ENCODE measurements at places on chromosomes 3 and 15.

DNA sequence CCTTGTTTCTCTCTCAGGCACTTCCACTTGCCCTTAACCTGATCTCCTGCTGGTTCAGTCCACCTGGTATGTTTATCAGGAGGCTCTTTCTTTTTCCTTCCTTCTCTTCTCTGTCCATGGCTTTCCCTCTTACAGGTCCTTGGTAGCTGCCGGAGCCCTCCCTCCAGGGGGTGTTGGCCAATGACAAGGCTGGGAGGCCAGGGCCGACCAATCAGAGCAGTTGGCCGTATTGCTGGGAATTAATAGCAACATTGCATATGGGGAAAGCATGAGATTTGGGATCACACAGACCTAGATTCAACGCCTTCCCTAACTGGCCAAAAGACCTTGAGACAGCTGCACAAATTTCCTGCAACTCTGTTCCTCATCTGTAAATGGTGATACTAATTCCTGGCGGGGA lies 62.4 kb downstream of the CEMIP start:
- no peak for DNase-seq

- DNase-seq = no peak
These were observed 43.4 kb downstream of the PXYLP1 start for GRCh38 chr3:141275032-141275422.

DNA sequence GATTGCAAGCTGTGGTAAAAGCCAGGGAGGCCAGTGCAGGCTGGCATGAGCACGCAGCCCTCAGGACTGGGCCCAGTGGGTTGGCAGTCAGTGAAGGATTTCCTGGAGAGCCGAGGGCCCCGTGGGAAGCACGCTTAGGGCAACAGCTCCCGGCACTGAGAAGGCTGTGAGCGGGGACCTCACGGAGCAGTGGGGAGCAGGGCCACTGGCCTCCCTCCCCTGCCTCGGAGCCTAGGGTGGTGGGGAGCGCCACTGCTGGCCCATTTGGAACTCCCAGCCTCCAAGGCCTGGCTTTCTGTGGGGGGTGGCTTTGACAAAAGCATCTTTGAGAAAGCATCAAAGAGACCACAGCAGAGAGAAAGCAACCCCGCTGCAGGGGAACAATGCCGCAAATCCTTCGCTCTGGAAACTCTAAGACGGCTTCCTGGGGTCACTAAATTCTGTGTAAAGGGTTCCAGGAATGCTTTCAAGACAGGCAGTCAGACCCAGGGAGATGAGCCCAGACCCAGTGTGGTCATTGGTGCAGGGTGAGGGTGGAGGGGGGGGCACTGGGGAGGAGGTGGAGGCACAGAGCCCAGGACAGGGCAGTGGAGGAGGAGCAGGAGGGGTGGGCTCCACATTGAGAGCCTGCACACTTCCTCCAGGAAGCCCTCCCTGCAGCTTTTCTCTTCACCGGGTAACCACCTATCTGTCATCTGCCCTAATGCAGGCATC lies 9.5 kb upstream of the APBA2 start:
- DNase-seq = no peak

DNA sequence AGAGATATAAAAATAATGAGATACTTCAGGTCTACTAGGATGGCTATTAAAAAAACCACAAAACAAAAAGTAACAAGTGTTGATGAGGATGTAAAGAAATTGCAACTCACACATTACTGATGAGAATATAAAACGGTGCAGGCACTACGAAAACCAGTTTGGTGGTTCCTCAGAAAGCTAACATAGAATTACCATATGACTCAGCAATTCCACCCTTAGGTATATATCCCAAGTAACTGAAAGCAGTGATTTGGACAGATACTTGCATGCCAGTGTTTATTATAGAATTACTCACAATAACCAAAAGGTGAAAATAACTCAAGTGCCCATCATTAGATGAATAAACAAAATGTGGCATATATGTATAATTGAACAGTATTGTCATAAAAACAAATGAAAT lies 87.5 kb upstream of the MELTF start:
- no peak for DNase-seq

- DNase-seq = no peak
These were observed 87.6 kb downstream of the RAB11A start for GRCh38 chr15:65956899-65957298.

DNA sequence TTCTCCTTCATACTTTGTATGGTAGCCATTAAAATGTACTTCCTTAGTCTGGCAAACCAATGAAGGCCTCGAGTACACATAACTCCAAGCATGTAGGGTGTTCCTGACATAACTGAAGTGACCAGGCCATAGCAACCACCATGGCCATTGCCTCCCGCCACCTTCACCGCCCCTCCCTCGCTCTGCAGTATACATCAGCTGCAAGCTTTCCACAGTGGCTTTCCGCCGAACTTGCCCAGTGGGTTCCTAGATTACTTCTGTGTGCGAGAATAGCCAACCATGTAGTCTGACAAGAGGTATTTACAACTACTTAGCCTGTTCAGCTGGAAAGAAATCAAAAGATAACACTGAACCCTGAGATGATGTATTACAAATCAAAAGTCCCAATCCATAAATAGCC lies 3.4 kb upstream of the CTNNB1 start:
- DNase-seq = no peak

GRCh38 chr3:60594025-60594424 lies 657.2 kb downstream of the FHIT start:
- DNase-seq = no peak

GRCh38 chr3:113952921-113953320 lies 5.1 kb downstream of the ZDHHC23 start:
- DNase-seq = no peak

- no peak for DNase-seq
These were observed 61.9 kb upstream of the STXBP5L start for GRCh38 chr3:120846073-120846472.

GRCh38 chr15:69200832-69201745 lies 40.7 kb downstream of the GLCE start:
- no peak for DNase-seq

- DNase-seq = no peak
These were observed 14.0 kb downstream of the FAM227B start for GRCh38 chr15:49606594-49606993.

DNA sequence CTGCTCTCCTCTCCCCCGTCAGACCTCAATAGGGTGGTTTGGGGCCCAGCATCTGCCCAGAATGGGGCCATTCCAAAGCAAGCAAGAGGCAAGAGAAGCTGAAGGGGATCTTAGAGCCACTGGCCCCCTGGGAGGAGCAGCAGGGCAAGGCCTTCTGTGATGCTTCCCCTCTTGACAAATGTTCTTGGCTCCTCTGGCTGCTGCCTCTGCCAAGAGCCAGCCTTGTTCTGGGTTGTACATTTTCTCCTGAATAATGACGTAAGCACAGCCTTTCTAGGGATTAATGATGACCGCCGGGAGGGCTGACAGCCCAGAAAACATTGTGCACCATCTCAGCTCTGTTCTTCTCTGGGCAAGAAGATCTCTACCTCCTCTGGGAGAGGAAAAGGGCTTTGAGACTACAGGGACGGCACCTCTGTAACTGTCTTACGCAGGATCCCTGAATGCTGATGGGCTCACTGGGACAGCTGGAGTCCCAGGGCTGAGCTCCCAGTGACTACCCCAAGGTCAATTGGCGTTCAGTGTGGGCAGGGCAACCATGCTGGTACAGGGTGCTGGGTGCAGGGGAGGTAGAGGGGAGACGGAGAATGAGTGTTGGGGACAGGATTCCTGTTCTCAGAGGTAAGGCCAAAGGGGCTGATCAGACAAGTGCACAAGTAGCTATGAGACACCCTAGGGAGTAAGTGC lies 253.3 kb downstream of the FAM43A start:
- DNase-seq = no peak

DNA sequence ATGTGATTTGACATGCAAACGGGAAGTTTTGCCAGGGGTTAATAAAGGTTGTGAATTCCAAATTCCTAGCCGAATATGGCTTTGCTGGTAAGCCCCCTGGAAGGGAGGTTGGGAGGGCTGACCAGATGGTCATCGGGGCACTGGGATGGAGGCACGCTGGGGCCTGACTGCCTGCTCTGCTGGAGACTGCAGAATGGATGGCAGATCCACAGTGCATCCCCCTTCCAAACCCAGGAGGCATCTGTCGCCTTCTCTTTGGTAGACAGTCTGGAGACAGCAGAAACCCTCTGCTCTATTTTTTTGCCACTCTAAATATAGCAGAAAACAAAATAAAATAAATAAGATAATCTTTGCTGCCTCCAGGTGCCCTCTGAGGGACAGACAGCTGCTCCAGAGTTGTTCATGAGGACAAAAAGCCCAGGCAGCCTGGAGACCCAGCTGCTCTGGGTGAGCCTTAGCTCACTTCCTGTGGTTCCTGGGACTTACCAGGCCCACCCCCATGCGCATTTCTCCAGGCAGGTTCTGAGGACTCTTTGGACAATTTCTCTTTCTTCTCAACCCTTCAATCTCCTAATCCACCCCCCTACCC lies 6.1 kb upstream of the SPTBN5 start:
- no peak for DNase-seq

DNA sequence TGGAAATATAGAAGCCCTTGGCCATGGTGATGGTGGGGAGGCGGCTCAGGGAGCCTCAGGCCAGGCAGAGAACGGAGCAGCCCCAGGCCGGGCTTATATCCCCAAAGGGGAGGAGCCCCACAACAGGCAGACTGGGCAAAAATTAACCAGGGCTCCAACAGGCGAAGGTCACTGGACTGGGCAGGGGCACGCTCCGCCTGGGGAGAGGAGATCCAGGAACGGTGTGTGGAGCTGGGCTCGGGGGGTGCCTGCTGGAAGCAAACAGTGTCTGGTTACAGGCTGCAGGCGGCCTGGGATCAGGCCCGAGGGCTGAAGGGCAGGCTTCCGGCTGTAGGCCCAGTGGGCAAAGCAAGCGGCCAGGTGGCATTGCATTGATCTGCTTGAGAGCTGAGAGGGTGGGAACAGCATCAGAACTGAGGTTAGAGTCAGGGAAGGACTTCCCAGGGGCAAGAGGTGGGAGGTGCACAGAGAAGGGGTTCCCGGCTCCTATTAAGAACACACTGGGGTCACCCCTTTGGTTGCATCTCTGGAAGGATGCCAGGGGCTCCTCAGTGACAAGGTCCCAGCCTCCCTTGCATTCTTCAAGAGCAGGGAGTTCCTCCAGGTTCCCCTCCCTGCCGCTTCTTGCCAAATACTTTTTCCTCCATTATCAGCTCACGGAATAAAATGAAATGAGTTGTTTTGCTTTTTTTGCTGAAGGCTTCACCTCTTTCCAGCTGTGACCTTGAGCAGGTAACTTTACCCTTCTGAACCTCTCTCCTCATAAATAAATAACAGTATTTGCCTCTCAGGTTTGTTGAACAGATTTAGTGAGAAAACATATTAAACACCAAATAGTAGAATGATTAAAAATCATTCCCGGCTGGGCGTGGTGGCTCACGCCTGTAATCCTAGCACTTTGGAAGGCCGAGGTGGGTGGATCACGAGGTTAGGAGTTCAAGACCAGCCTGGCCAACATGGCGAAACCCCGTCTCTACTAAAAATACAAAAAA lies 7.8 kb downstream of the ANPEP start:
- DNase-seq = no peak

GRCh38 chr3:23811919-23812318 lies 6.2 kb downstream of the UBE2E1 start:
- no peak for DNase-seq

DNA sequence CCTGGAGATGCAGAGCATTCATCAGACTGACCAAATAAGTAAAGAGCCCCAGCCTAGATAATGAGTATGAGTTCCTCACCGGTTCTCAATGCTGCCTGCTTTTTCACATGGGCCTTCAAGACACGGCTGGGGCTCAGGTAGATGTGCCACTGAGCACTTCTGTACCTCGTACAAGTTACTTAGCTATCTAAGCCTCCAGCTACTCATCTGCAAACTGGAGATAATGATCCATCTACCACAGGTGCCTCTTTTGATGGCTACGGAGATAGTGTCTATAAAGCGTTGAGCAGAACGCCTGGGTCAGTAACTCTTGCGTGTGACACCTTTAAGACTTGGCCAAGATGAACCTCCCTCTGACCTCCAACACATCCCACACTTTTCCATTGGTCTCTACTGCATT lies 56.3 kb downstream of the CCR4 start:
- no peak for DNase-seq

GRCh38 chr3:63808633-63809032 lies 10.5 kb upstream of the C3orf49 start:
- DNase-seq = no peak

GRCh38 chr3:193978486-193978885 lies 157.5 kb upstream of the HES1 start:
- DNase-seq = no peak

GRCh38 chr3:50134367-50134766 lies 20.8 kb upstream of the SEMA3F start:
- DNase-seq = no peak

GRCh38 chr3:59580996-59581395 lies 531.2 kb upstream of the CFAP20DC start:
- no peak for DNase-seq

DNA sequence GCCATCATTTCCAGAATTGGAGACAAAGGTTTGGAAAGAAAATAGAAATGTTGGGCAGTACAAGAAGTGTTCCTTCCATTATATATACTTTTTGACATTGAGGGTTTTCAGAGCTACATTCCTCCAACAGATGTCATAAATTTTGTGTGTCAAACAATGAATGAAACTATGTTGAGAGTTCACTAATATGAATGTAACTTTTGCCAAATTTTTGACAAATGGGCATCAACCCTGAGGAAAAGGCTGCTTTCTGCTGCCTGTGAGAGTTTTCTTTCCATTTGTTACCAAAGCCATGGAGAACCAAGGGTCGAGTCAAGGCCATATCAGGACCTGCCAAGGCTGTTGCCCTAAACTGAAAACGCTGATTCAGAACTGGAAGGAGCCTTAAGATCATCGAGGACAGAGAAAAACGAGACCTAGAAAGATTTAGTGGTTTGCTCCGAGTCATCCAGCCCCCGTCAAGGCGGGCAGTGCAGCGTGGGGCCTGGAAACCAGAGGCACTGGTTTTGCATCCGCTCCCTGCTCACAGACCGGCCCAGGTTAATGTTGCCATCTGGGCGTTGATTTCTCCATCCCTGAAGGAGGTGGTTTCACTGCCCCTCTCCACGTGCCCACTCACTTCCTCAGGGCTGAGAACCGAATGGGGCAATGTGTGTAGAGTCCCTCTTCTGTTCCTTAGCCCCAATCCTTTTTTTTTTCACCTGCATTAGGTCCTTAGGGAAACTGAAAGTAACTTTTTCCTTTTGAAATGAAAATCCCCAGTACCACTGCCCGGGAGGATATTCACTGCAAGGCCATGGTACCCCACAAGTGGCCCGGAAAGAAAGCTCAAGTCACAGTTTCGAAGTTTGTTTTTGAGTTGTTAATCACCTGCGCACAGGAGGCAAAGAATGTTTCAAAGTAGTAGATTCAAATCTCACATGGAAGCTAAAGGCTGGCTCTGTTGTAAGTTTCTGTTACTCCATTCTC lies 32.8 kb downstream of the TPM1 start:
- DNase-seq = no peak

DNA sequence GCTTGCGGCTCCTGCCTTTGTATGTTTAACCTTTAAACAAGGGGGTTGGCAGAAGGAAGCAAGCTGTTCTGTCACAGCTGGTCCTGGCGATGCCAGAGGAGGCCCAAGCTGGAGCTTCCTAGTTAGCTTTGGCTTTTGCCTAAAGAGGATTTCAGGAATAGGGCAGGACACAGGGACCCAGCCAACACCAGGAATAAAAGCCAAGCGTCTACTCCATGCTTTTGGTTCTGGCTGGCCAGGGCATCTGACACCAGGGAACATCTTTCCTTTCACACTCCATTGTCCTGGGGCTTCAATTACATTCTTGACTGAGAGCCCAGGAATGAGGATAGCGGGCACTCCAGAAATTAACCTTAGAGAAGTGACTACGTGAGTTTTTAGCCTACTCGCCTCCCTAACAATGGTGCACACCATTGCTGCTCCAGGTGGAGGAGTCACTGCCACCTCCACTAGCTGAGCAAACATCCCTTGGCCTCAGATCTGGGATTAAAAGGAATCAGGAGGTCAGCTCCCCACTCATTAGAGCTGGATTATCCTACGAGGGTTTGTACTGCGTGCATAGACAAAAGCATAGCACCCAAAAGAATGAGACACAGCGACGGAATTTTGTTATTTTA lies 38.2 kb downstream of the TPM1 start:
- no peak for DNase-seq

Data from D341Med (cell line).